CD4-positive, alpha-beta T cell (primary cell): ENCODE measurements at places on chromosomes 3 and 15. TPM values are rescaled to one million over a fixed set of nuclear protein-coding genes. Genes with fewer than 3 reads are reported as not detected.

GRCh38 chr3:147937891-147938290 is 528.7 kb downstream of the ZIC1 start:
- no peak for DNase-seq

DNA sequence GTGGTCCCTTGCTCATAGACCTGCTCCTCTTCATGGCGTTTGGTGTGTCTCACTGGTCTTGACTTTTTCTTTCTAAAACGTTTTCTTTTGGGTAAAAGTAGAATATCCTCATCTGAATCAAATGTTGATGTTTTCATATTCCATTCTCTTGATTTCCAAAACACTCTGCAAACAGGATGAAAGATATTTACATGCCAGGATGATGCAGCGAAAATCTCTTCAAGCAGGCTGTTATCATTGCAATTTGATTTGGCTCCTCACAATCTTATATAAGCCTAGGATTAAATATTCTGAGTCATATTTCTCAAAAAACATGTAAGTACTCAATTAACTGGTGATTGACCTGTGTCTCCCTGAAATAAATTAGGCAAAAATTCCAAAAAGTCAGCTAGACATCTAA is 10.1 kb downstream of the PP2D1 start:
- DNase-seq = no peak

- no peak for DNase-seq
Measured at GRCh38 chr3:52132041-52132440, 22.2 kb downstream of the POC1A start.

GRCh38 chr3:174362556-174362955 is 496.6 kb upstream of the NAALADL2 start:
- DNase-seq = no peak

DNA sequence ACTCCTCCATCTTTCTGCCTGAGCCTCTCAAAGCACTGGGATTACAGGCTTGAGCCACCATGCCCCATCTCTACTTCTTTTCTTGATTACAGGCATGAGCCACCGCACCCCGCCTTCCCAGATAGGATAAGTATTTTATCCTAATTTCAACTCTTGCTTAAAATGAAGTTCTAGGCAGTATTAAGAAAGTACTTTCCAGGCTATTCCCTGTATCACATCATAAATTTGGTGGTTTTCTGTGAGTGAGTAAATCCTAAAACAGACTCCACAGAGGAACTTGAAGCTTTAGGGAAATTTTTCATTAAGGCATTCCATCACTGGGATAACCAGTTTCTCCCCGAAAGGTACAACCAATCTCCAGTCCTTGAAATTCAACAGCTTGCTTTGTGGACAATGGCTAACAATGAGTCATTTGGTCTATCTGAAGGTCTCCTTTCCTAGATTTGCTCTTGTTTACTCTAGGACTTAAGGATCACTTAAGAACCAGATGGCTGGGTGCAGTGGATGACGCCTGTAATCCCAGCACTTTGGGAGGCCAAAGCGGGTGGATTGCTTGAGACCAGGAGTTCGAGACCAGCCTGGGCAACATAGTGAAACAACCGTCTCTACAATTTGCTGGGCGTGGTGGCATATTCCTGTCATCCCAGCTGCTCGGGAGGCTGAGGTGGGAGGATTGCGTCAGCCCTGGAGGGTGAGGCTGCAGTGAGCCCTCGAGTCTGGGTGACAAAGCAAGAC is 49.7 kb upstream of the SKIL start:
- no peak for DNase-seq

DNA sequence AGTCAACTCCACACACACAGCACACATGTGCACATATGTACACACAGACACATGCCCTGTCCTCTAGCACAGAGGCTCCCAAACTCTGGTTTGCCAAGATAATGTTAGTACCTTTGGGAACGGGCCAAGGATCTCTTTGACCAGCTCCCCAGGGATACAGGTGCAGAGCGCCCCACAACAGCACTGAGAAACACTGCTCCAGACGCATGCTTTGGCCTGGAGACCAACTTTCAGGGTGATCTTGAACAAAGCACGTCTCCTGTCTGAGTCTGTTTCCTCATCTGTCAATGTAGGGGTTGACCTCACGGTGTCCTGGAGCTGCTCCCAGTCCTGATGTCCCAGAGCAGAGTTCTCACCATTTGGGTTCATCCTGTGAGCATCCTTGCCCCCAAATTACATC is 15.9 kb upstream of the SKOR1 start:
- no peak for DNase-seq

GRCh38 chr3:23272820-23273219 is 69.7 kb downstream of the UBE2E2 start:
- no peak for DNase-seq

- DNase-seq = no peak
Measured at GRCh38 chr3:107738486-107739183, 215.9 kb downstream of the BBX start.

DNA sequence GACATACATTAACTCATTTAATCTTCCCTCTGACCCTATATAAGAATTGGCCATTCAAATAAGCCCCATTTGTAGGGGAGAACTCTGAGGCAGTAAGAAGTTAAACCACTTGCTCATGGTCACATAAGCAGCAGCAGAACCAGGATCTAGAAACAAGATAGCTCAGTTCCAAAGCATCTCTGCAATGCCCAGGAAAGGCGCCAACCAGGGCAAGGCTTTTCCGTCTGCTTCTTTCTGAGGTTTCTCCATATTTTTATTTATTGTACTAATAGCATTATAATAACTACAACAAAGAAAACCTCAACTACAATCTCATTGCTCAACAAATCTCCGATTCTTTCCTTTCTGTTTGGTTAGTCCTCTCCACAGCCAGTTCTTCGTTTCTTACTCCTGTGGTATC is 4.3 kb upstream of the UBE2E2 start:
- no peak for DNase-seq

DNA sequence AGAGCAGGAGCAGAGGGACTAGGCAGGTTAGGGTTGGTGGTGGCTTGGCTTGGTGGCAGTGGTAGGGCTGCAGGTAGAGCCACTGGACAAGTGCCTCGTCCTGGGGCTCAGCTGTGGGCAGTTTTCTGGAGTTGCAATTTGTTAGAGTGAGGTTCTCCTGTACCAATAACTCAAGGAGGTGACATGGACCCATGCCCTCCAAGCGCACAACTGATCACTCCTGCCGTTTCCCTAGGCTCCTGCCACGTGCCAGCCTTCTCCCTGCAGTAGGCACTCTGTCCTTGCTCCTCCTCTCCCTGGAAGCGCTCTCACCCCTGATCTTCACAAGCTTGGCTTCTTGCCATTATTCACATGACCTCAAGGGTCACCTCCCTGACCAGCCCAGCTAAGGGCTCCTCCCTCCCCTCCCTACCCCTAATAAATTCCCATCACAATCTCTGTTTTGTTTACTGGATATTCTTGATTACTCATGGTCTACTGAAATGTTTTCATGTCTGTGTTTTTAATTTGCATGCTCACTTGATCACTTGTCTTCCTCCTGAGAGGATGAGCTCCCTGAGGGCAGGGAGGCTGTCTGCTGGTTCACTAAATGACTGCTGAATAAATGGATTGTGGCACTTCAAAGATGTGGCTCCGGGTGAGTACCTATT is 3.3 kb downstream of the WNT7A start:
- no peak for DNase-seq

DNA sequence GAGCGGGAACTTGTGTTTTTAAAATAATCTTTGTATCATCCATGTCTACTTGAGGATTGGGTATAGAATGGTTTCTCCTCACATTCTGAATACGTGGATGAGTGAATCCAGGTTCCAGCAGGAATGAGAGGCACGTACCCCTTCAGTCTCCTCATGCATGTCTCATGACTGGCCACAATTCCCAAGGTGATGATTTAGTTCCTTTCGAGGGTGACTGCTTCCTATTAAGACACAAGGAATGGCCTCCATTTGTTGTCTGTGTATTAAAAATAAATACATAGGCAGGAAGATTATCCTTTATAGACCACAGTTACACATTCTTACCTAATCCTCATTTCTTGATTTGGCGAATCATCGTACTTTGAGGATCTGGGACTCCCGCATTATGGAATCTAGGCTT is 217.0 kb upstream of the LRIG1 start:
- DNase-seq = no peak

DNA sequence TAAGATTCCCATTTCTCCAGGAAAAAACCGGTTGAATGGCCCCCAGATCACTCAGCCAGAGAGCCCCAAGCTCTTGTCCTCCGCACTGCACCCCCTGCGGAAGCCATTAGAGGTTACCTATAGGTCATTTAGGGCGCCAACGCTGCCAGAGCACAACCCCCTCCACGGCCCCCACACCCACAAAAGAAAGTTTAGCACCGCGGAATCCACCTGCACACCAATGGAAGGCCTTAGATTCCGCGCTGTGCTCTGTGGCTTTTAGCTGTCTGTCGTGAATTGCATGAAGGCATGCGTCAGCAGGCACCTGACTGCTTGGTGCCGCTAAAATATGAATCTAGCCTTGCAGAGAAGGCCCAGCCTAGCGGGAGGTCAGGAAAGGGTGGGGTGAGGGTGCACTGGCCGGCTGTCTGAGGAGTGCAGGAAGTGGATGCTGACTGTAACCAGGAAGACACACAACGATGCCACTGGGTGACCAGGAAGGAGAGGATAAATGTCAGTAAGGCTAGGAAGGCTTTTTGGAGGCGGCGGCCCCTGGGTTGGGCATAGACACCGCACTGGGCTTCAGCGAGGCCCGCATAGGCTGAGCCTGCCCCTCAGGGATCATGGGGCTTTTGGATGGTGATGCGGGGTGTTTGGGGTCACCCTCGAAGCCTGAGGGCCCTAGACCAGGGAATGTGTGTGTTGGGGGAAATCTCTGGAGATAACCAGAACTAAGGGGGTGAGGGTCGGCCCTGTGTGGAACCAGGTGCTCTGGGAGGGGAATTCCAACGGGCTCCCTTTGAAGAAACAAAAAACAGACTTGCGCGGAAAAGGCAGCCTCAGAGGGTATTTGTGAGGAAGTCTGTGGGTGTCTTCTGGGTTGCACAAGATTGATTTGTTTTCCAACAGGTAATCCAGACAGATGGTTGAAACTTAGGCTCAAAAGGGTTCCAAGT is 976 bp upstream of the NUP210 start:
- peak; percentile 96 for DNase-seq

GRCh38 chr3:115415246-115415996 is 207.9 kb upstream of the GAP43 start:
- no peak for DNase-seq

DNA sequence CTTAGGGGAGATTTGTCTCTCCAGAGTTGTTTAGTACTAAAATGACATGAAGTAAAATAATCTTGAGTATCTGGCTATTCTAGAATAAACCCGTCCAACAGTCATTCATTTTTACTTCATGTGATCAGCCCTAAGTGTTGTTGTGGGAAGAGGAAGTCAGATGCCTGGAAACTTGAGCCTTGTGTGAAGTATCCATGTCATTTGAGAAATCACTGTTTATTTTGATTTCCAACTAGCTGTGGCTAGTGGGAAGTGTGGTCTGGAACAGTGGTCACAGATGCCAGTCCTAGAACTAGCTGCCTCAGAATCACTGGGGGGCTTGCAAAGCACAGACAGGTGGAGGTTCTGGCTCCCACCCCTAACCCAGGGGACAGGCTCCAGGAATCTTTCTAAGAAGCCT is 77.7 kb upstream of the LIMD1 start:
- no peak for DNase-seq

The A4GNT gene
- total RNA-seq = not detected

The CCRL2 gene
- 4.3 TPM for total RNA-seq

The IMPG2 gene
- total RNA-seq = 0.66 TPM

The HAPLN3 gene
- 79.0 TPM for total RNA-seq

The PIGX gene
- total RNA-seq = 13.9 TPM
